ENCODE measurements at places on chromosomes 7 and 10.

DNA sequence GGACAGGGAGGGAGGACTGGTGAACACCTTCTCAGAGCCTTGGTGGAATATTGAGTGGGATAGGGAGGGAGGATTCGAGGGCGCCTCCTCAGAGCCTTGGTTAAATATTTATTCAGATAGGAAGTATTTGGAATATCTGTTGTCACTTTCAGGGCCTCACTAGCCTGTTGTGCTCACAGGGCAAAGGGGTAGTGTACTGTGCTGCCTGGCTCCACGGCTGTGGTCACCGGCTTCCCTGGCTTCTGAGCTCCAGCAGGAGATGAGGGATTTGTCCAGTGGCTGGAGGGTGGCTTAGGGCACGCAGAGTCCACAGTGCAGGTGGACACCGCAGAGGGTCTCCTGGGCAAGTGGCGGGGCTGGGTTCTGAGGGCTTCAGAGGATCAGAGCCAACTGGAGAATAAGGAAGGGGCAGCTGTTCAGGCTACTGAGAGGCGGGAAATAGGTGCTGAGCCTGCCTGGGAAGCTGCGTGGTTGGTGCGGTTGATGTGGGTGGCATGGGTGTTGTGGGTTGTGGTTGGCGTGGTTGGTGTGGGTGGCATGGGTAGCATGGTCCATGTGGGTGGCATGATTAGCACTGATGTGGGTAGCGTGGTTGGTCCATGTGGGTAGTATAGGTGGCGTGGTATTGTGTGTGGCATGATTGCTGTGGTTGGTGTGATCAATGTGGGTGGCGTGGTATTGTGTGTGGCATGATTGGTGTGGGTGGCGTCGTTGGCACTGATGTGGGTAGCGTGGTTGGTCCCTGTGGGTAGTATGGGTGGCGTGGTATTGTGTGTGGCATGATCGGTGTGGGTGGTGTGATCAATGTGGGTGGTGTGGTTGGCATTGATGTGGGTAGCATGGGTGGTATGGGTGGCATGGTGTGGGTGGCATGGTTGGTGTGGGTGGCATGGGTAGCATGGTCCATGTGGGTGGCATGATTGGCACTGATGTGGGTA lies 16.7 kb downstream of the INPP5A start:
- no peak for DNase-seq

DNA sequence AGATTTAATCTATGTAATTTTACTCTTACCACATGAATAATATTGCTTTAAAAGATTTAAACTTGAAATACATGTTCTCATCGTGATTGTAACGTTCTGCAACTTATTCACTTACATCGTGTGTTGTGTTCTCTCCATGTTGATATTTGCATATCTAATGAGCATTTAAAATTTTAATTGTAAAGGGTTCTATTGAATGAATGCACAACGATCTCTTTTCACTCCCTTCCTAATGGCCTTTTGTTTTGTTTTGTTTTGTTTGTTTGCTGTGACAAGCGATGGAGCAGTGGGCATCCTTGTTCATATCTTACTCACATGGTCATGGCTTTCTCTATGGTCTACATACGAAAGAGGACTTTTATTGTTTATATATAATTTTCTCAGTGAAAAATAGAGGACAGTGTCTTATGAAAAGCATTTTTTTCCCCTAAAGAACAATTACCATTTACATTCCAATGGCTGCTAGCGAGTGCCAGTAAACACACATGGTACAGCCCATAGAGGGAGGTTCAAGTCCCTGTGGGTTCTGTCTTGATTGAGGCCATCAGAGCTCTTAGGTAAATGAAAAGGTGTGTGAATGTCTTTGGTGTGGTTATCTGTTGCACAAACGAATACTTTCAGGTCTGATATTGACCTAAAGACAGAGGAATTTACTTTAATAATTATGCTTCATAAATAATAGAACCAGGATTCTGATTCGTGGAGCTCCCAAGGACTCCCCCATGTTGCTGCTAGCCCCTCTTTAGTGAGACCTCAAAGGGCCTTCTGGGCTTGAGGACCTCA lies 32.4 kb downstream of the BTBD16 start:
- DNase-seq: no peak

DNA sequence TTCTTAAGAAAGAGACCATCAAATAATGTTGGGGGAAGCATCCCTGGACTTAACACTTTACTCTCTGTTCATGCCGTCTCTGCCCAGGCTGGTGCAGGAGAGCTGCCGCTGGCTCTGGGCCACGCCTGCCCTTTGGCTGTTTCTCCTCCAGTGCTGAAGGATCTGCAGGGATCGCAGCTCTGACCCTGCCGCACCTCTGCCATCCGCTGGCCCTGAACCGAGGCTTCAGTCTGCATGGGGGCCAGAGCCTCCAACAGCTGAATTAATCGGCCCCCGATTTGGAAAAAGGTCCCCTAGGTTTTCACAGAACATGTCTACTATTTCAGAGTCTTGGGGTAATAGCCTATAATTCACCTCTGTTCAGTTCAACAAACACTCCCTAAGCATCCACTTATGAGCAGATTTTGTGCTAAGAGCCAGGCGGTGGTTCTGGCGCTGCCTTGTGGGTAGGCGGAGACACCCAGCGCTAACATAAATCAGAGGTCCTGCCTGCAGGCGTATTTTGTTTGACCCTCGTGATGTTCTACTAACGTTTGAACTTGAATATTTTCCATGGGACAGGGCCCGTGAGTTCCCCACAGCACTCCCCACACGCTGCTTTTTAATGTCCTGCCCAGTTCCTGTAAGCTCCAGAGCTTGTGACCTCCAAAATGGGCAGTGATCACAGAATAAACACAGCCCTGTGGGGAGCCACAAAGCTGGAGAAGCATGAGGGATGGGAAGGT lies 99.0 kb downstream of the DYNC2I1 start:
- DNase-seq: no peak

DNA sequence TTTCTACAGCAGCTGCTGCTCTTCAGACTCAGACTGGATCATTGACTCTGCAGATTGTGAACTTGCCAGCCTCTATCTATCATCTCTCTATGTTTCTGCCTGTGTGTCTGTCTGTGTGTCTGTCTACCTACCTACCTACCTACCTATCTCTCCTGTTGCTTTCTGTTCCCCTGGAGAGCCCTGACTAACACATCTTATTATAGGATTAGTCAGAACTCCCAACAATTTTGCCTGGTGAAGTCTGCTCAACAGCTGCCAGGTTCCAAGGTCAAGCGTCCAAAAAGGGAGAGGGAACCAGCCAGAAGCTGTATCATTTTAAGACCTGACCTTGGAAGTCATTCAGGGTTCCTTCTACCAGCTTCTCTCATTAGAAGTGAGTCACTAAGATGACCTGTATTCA lies 579.0 kb upstream of the DPP6 start:
- DNase-seq: no peak

- no peak for DNase-seq
Measured at GRCh38 chr10:102900006-102900405, 18.1 kb upstream of the CNNM2 start.

DNA sequence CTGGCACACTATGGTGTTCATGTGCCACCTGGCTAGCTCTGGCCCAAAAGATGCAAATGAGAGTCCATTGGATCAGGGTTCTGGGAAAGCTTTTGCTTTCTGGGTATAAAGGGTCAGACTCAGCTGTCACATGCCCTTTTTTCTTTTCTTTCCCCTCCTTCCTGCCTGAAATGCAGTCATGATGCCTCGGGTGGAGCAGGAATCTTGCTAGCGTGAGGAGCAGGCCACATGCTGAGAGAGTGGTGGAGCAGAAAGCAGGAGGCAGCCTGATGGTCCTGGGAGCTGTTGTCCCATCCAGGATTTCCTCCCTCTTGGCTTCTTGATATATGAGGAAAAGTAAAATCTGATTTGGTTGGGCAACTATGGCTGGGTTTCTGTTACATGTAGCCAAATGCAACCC lies 2.7 kb upstream of the LHPP start:
- DNase-seq: no peak

DNA sequence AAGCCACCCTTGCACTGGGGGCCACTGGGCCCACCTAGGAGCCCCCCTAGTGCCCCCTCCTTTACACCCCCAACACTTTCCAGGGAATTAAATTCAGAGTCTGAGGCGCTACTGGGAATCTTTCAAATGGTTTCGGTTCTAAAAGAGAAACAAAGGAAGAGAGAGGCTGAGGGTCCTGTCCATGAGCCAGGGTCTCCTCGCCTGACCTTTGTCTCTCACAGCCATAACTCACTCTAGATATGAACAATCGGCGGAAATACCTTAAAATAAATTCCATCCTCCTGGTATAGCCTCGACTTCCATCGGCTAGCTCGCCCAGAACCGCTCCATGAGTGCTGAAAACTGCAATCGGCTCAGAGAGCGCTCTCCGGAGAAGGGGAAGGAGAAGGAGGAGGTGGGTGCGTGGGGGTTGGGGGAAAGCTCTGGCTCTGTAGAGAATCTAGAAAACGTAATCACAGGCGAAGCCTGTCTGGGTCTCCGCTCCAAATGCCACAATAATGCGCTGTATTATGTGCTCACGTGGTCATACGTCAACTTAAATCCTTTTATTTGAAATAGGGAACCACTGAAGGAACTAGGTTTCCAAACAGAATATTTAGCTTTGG lies 12.6 kb downstream of the HOXA4 start:
- DNase-seq: no peak

- DNase-seq: no peak
Measured at GRCh38 chr10:110644598-110645462, 694 bp downstream of the RBM20 start.

DNA sequence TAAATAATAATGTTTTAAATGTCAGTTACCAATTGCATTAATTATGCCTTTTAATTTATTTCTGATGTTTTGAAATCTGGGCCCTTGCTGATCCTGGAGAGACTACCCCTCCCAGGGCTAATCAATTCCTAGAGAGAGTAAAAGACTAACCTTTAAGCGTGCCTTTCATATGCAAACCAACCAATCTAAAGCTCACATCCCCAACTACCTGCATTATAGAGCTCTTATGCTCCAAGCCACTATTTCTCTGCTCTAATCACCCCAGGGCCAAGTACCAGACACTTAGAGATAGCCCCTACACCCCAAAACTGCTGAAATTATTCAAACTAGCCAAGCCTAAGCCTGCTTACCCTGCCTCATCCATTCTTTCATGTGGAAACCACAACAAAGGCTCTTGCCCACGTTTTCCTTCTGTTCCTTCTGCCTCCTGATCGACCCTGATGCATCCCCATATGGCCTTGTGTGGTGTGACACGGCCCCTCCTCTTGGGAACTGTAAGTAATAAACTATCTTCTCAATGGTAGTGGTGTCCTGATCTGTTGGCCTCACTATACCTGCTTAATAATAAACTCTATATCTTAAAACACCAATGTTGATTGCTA lies 97.7 kb downstream of the HIBADH start:
- DNase-seq: no peak

DNA sequence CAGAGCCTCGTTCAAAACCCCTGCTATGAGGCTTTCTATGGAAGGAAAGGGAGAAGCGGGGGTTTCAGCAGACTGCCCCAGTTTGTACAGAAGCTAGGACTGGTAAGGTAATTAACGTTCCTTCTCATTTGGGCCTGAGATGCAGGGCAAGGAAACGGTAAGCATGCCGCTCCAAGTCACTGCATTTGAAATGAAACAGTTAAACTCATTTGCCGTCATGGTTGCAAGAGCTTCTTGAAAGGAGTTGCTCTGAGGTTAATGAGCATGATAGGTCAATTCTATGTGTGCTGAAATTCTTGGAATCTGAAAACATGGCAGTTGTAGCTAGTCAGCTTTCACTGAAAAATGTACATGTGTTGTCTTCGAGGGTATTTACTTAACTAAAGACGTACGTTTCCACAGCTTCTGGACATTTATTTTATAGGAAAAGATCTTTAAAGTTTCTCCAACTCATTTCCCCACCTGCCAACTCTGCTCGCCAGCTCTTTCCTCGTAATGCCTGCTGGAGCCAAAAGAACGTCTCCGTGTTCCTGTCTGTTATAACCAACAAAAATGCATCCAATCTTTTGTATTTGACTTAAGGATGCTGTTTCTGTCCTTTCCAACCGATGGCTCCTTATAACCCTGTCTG lies 73.3 kb downstream of the ADAM12 start:
- DNase-seq: no peak

DNA sequence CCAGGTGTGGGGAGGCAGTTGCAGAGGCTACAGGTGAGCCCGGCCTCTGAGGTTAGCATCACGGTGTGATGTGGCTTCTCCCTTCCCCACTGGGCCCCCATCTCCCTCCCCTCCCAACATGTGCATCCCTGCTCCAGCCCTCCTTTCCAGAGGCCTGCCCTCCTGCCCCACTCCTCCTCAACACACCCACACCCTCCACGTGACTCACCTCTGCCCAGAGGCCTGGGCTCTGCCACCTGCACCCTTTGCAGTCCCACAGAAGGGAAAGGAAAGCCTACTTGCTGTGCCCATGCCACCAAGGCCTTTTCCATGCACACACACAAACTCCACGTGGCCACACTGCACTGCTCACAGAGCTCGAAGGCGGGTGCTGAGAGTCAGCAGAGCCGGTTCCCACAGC lies 500.6 kb upstream of the FOXK1 start:
- no peak for DNase-seq
